ENCODE measurements at places on chromosomes 2 and 18.
A peak's percentile ranks its signal among the peaks of the same experiment; 100 is the strongest.

GRCh38 chr2:111119822-111120252, 877 bp upstream of the BCL2L11 start:
- DNase-seq, result no peak

- DNase-seq, result no peak
Measured at GRCh38 chr2:167504695-167505094, 616.4 kb downstream of the XIRP2 start.

GRCh38 chr18:9771261-9771976, 63.3 kb downstream of the RAB31 start:
- DNase-seq, result peak; percentile 81

GRCh38 chr2:119734047-119734446, 25.7 kb upstream of the PTPN4 start:
- DNase-seq, result no peak

- no peak for DNase-seq
Measured at GRCh38 chr18:60358516-60358915, 14.1 kb downstream of the MC4R start.

DNA sequence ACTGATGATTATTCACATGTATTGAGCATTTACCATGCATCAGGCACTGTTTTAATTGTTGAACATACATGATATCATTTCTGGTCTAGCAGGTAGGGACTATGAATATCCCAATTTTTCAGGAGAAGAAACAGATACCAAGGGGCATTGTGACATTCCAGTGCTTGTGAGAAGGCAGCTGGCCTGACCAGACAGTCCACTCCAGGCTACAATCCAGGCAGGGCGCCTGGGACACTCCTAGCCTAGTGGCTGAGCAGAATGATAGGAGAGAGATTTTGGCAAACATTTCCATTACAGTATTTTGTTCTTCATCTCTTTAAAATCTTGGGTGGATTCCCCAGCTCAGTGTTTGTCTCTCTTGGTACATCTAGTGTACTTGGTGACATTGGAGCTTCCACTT, 24.9 kb downstream of the ZNF892 start:
- no peak for DNase-seq

- no peak for DNase-seq
Measured at GRCh38 chr2:222897898-222898297, 37.1 kb downstream of the ACSL3 start.

DNA sequence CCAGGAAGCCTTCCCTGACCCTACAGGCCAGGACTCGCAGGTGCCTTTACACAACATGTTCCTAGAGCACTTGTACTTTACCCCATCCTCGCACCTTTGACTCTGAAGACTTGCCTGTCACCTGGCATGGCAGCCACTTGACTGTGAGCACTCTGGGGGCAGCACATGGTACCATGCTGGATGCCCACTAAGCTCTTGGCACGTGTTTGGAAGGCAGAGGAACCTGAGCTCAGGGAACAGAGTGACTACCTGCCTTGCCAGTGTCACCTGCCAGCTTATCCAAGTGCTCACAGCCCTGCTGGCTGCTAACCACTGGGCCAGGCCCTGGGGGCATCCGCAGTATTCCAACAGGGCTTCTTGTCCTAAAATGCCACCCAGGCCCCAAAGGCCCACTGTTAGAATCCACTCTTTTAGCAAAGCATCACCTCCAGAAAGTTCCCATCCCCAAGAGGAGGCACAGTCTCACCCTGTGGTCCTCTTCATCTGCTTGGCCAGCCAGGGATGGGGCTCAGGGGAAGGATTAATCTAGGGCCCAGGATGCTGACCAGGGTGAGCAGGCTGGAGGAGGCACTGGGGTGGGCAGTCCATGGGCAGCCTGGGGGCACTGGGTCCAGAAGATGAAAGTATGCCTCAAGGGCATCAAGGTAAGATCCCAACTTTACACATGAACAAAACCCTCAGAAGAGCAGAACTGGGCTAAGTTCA, 57.0 kb downstream of the ZBTB7C start:
- no peak for DNase-seq

DNA sequence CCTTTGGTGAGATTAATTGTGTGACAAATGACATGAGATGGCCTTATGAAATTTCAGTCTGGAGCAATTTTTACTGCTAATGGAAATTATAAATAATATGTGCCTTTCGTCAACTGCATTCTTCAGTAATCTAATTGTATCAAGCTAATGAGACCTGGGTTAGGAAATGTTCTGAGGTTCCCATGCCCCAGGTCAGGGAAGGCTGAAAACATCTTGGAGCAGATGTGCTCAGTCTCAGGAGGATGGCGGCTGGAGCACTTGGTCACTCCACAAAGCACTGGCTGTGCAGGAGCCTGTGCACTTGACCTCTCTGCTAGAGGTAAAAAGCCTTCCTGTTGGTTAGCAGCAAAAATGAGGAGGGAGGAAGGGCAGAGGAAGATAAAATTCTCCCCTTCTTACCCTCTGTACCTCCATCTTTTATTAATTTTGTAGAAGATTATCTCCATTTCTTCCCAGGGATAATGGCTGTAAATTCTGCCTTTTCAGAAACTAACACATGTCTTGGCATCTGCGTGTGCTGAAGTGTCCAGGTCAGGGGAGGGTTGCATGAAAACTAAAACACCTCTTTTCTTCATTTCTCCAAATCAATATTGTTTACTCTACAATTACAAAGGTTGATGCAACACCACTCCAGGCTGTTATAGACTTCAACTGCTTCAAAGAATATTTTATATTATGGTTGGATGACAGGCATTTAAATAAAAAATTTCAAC, 1606.4 kb upstream of the ACVR2A start:
- no peak for DNase-seq

DNA sequence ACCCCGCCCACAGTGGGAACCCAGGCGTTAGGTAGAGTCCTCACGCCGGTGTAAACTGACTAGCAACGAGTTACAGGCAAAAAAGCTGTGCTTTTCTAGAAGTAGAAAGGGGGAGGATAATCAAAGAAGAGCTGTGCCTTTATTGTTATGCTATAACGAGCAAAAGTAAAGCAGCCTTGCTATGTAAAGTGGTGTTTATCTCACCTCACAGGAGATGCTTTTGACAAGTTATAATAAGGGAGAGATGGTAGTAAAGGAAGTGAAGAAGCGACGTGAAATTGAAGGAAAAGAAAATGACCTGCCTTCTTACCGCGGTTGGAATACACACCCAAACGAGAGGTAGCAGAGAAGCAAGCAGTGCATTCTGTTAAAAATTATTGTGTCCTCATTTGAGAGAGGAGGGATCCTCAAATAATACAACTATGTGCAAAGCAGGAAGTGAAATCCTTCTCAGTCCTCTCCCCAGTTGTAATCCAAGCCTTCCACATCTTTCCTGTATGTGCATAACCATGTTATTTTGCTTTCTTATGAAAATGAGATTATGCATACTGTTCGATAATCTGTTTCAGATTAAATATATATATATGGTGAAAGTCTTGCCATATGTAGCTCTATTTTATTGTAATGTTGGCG, 962 bp downstream of the TANK start:
- peak; percentile 34 for DNase-seq

DNA sequence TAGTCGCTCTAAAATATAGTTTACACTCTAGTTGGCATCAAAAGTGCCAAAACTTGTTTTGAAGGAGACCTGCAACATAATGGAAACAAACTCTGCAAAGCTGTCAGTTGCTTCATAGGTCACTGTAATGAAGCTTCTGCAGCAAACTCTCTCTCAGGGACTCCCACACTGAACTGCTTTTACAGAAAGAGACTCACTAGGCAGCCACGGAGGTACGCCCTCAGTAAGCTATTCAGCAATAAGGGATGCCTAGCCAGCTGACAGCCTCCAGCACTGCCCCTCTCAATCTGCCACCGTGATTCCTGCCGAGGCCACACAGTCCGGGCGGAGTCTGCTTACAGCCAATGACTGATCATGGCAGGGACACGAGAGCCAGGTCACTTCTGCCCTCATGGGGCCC, 51.1 kb downstream of the COLEC12 start:
- no peak for DNase-seq

DNA sequence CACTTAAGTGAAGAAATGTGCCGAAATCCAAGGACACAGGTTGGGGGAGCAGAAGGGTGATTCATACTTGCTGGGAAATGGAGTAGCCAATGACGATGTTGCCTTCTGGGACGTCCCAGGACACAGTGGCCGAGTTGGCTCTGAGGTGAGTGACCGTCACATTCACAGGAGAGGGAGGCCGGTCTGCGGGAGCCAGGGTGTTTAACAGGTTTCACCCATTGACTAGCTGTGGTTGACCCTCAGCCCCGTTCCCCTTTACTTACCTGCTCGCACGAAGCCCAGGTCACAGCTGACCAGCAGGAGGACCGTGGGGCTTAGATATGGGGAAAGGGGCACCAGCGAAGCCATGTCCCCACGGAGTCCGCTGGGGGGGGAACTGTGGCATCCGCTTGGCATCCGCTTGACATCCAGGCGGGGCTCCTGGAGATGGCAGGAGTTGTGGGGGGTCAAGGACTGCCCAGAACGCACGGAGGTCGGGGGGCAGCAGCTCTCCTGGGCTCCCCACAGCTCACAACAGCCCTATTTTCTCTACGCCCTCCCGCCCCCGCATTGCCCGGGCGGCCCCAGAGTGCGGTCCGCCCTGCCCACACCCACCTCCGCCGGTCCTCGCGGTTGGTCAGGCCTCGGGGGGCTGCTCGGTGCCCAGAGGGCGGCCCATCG, 586 bp downstream of the FNDC4 start:
- DNase-seq, result peak; percentile 57

- no peak for DNase-seq
Measured at GRCh38 chr2:24577481-24577880, 86.4 kb downstream of the NCOA1 start.

DNA sequence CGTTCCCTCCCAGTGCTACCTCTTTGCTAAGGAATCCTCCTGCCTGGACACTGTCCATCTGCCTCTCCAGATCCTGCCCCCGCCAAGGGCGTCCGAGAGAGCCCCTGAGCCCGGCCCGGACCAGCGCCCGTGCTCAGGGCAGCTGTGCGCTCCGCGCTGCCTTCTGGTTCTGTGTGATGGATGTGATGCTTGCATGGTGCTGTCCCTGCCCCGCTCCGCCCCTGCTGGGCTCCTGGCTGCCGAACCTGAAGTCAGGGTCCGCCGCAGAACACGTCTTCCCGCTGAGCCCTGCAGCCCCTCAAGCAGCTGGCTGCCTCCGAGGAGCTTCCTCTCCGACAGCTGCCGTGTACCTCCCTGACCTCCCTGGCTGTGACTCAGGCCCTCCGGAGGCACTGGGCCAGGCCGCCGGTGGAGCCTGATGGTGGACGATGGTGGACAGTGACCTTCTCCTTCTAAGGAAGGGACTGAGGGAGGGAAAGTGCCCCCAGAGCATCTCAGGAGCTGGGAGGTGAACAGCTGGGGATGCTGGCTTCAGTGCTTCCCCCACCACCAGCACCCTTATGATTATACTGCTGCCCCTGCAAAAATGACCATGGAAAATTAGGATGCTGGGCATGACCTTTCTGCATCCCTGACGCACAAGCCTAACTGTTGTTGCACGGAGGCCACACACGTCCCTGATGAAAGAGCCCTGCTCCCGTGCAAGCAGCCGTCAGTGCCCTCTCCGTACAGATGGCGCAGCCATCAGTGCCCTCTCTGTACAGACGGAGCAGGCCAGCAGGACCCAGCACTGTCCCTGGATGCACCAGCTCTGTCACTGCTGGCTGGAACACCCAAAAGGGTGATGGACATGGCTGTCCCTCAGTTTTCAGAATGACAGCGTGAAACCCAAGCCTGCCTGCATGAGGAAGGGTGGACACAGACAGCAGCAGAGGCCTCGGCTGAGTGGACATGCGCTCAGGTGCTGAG, 99.3 kb downstream of the TPO start:
- DNase-seq, result no peak

- no peak for DNase-seq
Measured at GRCh38 chr2:19845323-19845920, 56.4 kb downstream of the TTC32 start.

- DNase-seq, result no peak
Measured at GRCh38 chr18:13566941-13567746, 159.2 kb downstream of the FAM210A start.

- no peak for DNase-seq
Measured at GRCh38 chr2:186806591-186806990, 42.4 kb downstream of the ZSWIM2 start.

- no peak for DNase-seq
Measured at GRCh38 chr2:216450784-216451183, 38.5 kb downstream of the SMARCAL1 start.

- DNase-seq, result no peak
Measured at GRCh38 chr2:168357797-168358472, 98.1 kb upstream of the CERS6 start.

GRCh38 chr2:144693179-144693578, 173.3 kb upstream of the ZEB2 start:
- DNase-seq, result no peak

DNA sequence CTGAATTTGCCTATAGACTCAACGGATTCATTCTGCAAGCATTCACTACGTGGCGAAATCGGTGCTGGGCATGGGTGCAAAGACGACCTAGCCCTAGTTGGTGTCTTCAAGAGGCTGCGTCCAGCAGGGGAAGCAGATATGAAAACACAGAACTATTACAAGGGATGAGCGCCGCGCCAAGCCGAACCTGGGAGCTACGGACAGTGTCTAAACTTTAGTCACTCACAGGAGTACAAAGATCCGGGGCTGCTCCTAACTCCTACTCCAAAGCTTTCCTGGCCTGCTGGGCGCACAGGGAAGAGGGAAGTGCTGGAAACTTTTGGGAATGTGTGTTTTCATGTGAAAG, 732 bp upstream of the ANXA4 start:
- peak; percentile 84 for DNase-seq

GRCh38 chr2:119233326-119234020, 9.8 kb downstream of the STEAP3 start:
- DNase-seq, result no peak

DNA sequence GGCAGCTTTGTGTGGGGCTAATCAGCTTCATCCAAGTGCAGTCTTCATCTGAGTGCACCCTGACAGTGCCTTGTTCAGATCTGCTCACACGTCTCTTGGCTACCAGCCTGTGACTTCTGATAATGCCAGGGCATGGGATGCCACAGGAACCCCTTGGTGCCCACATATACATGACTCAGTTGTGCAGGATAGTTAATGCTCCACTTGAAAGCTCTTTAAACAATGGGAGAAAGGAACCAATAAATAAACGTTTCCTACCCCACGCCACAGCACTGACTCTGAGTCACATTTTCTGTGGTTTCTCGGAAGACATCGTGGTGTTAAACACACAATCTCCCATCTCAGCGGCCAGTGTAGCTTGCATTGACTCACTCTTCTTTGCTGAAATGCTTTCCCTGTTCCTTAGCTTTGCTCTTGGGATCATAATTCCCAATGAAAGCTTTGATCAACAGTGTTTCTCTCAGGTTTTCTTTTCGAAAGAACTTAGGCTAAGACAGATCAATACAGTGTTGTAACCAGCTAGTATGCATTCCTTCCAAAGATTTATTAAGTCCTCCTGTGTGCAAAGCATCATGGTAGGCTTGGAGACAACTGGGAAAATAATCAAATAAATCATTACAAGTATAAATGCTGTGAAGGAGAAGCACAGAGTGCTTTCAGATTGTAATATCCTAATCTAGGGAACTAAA, 142.0 kb downstream of the COPS8 start:
- no peak for DNase-seq

- DNase-seq, result no peak
Measured at GRCh38 chr2:66698091-66698490, 263.2 kb downstream of the MEIS1 start.

Data from RKO (cell line).